Adipocyte (in vitro differentiated cells): ENCODE measurements at places on chromosomes 7 and 10.

- no peak for DNase-seq
Observed at GRCh38 chr7:42105554-42106358, 131.3 kb downstream of the GLI3 start.

DNA sequence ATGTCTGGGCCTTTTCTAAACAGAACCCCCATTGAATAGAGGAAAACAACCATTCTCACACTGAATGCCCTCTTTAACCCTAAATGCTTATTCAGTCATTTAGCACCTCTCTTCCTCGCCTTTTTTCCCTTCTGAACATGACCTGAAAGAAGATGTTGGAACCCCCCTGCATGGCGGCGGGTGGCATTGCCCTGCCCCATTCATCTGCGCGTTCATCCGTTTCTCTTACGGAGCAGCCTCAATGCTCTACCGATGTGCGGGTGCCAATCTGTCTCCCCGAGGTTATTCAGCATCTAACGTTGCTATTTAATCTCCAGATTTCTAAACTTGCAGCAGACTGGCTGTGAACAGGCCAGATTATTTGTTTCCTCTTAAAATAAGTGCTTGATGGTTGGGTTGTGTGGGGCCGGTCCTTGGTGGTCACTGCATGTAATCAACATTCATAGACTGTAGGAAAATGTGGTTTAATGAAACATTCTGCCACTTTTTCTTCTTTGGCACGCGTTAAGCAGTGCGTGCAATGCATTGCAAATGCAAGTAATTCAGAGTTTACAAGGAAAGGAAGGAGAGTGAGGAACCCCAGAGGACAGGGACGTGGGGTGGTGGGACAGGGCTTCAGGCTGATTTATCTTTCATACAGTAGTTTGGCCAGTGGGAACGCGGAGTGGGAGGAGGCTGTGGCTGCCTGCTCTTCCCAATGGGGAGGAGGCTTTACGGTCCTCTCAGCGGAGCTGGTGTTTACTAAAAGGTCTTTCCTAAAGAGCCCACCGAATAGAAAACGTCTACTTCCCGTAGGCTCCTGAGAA is 286.7 kb downstream of the DPP6 start:
- DNase-seq, result no peak

GRCh38 chr10:13942035-13942434 is 355.3 kb downstream of the PRPF18 start:
- no peak for DNase-seq

DNA sequence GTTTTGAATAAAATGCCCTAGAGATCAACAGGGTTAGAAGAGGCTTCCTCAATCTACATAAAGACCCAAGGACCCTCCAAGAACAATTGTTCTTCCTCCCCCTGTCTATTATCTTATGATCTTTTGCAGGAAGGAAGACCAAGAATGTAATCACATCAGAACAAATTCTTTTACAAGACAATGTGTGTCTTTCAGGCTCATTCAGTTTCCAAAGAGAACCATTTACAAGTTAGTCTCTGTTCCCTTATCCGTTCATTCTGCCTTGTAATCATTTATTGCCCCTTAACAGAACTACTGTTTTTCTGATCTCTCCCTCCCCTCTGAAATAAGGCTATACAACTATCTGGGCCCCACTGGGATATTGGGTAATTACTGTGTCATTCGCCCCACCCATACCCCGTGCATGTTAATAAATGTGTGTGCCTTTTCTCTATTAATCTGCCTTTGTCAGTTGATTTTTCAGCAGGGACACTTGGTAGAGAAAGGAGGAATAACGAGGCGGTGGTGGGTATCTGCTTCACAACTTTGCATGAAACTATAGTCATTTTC is 5.7 kb upstream of the MKRN1 start:
- no peak for DNase-seq

GRCh38 chr10:26441491-26442214 is 3.5 kb downstream of the APBB1IP start:
- DNase-seq, result no peak

DNA sequence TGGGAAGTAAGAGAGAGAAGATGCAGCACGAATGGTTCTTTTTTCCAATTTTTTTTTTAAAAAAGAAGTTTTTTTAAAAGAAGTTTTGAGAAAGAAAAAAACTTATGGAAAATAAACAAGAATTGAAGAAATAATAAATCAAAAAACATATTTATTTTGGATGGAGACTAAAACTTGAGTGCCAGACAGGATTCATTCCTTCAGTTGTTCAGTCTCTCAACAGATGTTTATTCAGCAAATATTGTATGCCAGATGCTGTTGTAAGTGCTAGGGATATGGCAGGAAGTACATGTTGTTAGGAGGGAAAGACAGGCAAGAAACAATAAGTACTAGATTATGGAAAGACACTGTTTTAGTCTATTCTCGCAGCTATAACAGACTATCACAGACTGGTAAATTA is 750.7 kb upstream of the PHF14 start:
- no peak for DNase-seq

- no peak for DNase-seq
Observed at GRCh38 chr10:1049425-1049958, 573 bp upstream of the IDI1 start.

GRCh38 chr7:115634633-115635032 is 395.9 kb downstream of the TFEC start:
- peak; percentile 40 for DNase-seq

- no peak for DNase-seq
Observed at GRCh38 chr7:27870595-27870994, 130.6 kb downstream of the TAX1BP1 start.

DNA sequence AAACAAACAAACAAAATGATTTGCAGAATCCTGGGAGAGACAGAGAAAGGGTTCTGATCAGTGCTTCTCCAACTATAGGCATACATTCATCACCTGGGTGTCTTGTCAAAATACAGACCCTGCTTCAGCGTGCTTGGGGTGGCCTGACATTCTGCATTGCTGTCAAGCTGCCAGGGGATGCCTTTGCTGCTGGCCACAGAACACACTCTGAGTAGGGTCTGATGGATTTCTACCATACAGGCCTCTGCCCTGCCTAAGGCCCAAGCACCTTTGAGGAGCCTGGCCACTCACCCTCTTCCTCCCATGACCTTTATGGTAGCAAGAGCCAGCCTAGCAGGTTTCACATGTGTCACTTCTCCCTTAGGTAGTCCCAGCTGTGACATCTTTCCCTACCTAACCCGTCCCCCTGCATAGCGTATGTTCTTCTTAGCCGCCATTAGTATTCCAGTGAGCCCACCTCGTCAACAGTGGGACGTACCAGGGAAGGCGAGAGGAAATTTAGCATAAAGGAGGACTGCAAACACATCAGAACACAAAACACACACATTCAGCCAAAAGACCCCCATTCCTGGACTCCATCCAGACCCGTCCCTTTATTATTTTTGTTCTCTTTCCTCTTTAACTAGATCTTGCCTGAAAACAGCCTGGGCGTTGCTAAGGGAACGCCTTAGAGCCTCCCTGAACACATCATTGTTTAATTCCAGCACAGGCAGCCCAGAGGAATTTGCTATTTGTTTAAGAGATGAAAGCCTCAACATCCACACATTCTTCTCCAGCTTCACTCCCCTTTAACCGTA is 43.9 kb upstream of the PODXL start:
- DNase-seq, result peak; percentile 32

DNA sequence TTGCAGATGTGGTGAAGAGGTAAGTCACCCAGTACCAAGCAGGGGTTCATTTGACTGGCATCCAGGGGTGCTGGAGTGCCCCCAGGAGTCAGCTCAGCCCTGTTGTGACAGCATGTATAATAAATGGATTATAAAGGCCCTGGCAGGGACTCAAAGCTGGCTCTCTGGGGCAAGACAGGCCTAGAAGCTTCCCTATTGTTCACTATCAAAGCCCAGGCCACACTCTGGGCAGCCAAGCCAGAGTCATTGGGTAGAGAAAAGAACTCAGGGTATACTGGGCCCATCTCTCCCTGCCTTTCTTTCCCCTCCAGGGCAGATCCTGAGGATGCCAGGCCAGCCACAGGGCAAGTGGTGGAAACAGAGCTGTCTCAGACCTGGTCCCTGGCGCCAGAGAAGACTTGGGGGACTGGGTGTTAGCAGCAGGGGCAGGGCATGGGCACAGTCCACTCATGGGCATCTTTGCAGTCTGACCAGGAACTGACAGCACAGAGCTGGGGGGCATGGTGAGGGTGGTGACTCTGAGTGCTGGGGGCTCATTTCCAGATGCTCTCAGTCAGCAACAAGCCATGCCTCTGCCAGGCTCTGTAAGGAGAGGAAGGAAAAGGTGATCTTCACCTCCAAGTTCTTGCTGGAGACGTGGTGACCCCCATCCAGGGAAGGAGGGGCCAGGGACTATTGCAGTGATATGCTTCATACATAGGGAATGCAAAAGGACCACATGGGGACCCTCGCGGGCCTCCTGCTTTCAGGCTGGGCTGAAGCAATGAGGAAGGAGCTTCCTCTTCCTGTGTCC is 11.7 kb downstream of the RBP3 start:
- no peak for DNase-seq
